ENCODE measurements at places on chromosomes 7 and 10.
A peak's percentile ranks its signal among the peaks of the same experiment; 100 is the strongest.

- DNase-seq = no peak
These were observed 111.1 kb downstream of the TNS3 start for GRCh38 chr7:47470567-47471357.

DNA sequence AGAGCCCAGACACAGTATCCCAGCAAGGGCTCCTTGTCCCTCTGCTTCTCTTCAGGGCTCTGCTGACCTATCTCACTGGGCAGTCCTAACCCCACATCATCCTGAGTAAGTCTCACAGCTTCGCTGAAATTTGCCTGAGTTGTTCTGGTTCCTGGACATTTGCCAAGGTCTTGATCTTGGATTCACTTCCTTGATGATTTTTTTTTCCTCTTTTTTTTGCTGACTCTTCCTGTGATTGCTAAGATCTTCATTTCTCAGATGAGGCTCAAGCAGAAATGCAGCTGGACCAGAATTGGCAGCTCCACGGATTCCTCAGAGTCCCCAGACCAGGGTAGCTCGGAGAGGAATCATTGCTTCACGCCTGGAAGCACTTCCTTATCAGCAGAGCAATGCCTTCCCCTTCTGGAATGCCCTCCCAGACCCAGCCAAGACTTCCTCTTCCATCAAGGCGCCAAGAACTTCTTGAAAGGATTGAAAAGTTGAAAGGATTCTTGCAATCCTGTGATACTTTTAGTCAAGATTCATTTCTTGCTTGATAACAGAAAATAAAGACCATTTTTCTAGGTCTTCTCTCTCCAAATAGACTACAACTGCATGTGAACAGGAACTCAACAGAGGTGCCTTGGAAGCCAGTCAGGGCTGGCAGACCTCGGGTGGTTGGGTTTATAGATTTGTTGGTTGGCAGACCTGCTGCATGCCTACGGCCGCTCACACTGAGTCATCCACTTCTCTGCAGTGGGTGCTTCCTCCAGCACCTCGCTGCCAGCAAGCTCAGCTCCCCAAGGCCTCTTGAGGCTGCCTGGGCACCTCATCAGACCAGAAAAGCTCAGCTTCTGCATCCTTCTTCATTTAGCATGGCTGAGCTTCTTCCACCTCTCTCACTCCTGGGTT lies 8.8 kb upstream of the AFAP1L2 start:
- DNase-seq = no peak

DNA sequence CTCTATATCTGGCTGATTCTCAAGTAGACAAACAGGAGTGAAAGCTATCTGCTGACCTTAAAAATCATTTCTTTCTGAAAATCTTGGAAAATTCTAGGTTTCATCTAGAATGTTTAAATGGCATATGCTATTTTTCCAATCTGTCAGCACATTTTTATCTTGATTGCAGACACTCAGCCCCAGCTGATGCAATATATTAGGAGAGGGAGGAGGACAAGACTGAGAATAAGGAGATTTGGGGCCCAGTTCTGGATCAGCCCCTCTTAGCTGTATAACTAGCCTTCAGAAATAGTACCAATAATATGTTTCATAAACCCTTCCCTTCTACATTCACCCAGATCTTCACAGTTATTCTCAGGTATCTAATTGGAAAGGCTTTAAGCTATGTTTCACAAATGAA lies 131.2 kb downstream of the HDAC9 start:
- no peak for DNase-seq

DNA sequence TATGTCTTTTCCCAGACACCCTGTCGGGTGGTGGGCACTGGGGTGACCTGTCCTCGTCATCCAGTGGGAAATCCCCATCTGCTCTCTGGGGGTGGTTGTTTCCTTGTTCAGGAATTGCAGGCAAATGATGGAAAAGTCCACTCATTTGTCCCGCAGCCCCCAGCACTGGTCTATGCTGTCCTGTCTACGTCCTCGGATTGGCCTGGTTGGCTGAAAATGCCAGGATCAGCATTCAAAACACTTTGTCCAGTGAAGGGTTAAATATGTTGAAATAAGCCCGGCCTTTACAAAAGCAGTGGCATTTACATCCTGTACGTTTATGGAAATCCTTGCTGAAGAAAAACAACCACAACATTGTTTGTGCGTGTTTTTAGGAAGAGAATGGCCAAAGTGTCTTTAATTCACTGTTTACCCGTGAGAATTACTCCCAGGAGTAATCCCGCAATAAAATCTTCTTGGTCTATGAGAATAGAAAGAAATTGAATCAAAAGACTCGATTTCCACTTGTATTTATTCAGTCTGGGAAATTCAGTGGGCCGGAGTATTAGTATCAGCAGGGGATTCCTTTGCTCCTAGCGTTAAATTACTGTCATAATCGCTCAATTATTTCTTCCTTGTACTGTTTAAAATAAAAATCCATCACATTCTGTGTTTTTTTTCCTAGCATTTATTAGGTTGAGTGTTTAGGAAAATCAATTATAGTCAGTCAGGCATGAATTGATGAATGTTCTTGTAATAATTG lies 116.8 kb upstream of the SH2B2 start:
- no peak for DNase-seq

GRCh38 chr10:64486149-64486548 lies 964.9 kb downstream of the REEP3 start:
- DNase-seq = no peak

DNA sequence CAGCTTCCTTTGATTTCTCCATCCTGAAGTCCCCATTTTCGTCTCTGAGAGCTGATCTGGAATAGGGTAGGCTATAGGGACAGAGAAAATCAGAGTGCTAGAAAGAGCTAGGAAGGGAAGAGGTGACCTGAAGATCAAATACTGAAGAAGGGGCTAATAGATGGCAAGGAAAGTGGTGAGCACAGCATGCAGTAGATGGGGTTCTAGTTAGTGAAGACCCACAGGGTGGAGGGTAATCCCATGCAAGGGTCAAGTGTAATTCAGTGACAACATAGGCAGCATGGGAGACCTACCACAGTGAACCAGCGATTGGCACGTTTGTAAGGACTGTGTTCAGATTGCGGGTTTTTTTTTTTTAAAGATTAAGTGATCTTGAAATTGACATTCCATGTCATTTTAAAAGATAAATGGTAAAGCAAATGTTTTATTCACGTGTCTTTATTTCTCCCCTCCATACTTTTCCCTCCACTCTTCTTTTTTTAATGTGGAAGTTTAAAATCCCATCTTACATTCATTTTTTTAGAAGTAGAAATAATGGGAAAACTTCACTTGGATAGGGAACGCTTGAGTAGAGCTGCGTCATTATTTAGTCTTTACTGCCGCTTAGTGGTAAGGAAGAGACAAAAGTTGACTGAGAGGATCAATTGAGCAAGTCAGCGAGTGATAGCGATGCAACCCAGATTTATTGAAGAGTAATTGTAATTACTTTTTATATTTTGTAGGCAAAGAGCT lies 21.0 kb upstream of the ABI1 start:
- peak; percentile 11 for DNase-seq

DNA sequence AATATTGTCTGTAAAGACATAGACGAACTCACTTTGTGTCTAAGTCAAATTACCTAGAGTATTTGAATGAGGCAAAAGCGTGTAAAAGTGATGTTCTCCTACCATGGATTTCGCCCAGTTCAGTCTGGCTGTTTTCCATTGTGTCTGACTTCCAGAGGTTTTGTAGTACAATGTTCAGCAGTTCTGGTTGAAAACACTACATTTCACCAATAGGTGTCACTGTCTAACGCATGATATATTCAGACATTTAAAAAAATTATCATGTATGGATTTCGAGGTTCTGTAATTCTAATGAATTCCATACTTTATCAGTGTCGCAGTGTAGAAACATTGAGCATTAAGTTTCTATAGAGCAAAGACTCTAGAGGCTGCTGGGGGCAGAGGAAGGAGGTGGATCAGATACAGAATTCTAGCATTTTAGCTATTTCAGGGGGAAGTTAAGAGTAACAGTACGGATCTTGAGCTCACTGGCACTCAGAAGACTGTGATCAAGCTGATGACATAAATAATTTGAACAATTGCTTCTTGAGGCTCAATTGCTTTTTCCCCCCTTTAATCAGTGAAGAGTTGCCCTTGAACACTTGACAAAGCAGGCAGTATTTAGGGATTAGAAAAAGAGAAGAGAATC lies 196.9 kb upstream of the RHOBTB1 start:
- DNase-seq = no peak

DNA sequence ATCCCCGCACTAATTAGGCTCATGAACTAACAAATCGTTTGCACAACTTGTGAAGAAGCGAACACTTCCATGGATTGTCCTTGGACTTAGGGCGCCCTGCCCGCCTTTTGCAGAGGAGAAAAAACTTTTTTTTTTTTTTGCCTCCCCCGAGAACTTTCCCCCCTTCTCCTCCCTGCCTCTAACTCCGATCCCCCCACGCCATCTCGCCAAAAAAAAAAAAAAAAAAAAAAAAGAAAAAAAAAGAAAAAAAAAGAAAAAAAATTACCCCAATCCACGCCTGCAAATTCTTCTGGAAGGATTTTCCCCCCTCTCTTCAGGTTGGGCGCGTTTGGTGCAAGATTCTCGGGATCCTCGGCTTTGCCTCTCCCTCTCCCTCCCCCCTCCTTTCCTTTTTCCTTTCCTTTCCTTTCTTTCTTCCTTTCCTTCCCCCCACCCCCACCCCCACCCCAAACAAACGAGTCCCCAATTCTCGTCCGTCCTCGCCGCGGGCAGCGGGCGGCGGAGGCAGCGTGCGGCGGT lies at the start of gene EMX2:
EMX2 (plus strand) TSS at position 41 of the 519 bp plus-strand sequence. CDS start 522 bp downstream, outside the sequence.
- DNase-seq = no peak
